Heart right ventricle (tissue), 16 donors: ENCODE measurements at places on chromosomes 2 and 18. TPM values are rescaled to one million over a fixed set of nuclear protein-coding genes. Genes with fewer than 3 reads are reported as not detected.

DNA sequence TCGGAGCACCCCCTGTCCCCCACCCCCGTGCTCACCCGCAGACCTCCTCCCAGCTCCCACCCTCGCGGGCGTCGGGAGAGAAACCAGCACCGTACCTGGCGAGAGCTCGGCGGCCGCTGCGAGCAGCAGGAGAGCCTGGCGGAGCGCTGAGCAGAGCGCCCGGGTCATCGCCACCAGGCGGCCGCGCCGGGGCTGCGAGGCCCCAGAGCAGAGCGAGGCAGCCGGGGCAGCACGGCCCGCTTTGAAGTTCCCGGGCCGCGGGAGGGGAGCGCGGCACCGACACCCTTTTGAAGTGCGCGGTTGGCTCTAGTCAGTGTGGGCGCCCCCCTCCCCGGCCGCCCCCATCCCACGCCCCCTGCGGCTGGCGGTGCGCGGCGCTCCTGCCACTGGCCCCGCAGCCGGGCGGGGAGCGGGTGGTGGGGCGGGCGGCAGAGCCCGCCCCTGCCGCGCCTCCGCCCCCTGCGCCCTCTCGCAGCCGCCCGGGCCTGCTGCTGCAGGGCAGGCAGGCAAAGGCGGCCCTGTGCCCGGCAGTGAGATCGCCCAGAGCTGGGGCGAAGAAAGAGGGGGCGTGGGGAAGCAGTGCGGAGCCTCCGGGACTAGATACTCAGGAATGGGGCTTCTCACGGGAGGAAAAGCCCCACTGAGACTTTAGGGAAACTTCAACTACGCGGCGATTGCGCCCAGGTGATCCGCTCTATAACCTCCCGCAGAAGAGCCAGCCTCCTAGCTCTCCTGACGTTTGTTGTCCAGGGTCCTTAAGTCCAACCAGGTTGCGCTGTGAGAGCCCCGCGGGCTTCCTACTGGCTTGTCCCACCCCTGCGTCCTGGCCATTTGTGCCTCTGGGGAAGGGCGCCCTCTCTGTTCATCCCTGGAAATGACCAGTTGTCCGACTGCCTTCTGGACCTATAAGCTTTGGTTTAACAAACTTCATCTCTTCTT, at the start of gene ACVR1C:
Gene ACVR1C, minus strand, starts transcription at position 388 of the 939 bp plus-strand sequence. Its CDS starts 220 bp downstream, at position 168.
- no peak within 1 kb of the TSS for H3K27ac ChIP-seq
- H3K36me3 ChIP-seq = no peaks in the 10 kb centered on the region
- DNase-seq = peak; percentile 46
- H3K27me3 ChIP-seq = peaks cover 17% of the 10 kb centered on the region
- H3K4me1 ChIP-seq = peaks cover 10% of the 10 kb centered on the region
- H3K4me3 ChIP-seq = peak within 1 kb of the TSS; percentile 42

GRCh38 chr18:39453882-39454281, 1888.3 kb upstream of the CELF4 start:
- peak overlapping the region; percentile 16 for H3K4me3 ChIP-seq
- peak; percentile 77 for DNase-seq
- H3K27ac ChIP-seq = no peak overlapping the region
- peaks cover 23% of the 10 kb centered on the region for H3K4me1 ChIP-seq
- no peaks in the 10 kb centered on the region for H3K27me3 ChIP-seq

SPTBN1 gene
- 572 TPM for total RNA-seq

VWA3B gene
- total RNA-seq = 0.96 TPM

ATP8B1 gene
- 12.0 TPM for total RNA-seq

MROH2A gene
- not detected for total RNA-seq
